ENCODE measurements at places on chromosomes 16 and 17. TPM values are rescaled to one million over a fixed set of nuclear protein-coding genes. Genes with fewer than 3 reads are reported as not detected.

DNA sequence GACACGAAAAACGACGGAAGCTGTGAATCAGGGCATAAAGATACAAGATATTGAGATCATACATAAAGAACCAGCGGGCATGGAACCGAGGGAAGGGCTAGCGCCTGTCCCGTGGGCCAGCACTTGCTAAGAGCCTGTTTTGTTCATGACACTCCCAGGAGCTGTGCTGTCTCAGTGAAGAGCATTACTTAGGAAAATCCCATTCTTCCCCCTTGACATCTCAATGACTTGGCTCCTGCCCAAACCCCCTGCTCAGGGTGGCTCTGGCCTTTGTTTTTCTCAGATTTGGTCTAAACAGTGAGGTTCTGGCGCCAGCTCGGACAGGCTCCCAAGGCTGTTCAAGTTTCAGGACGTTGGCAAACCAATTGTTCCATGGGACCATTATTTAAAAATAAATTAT is 79.1 kb upstream of the SEC14L1 start:
- DNase-seq = no peak

GRCh38 chr16:19289811-19290485 is 4.4 kb downstream of the CLEC19A start:
- no peak for DNase-seq

DNA sequence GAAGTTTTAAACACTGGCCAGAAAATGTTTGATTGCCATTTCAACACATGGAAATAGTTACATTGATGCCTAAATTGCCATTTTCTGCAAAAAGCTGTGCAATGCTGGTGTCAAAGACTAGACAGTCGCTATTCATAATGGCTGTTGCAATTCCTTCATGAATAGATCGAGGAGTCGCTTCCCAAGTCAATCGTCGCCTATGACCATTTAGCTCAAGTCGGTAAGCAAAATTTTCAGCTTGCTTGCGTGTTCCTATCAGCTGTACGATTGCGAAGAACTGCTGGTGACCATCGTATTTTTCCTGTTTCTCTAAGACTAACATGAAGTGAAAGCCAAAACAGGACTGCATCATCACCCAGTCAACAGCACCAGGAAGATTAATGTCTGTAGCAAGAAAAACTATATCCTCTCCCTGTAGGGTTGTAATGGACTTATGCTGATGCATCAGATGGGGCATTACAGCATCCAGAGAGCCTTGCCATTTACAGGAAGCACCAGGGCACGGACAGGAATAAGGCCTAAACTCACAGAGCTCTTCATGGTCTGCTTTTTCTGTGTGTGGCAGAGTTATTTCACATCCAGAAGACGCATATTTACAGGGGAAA is 23.6 kb downstream of the SIAH1 start:
- no peak for DNase-seq

GRCh38 chr17:42406615-42407288 is 16.3 kb downstream of the CAVIN1 start:
- no peak for DNase-seq

GRCh38 chr16:82384017-82384416 is 214.0 kb upstream of the MPHOSPH6 start:
- DNase-seq = no peak

DNA sequence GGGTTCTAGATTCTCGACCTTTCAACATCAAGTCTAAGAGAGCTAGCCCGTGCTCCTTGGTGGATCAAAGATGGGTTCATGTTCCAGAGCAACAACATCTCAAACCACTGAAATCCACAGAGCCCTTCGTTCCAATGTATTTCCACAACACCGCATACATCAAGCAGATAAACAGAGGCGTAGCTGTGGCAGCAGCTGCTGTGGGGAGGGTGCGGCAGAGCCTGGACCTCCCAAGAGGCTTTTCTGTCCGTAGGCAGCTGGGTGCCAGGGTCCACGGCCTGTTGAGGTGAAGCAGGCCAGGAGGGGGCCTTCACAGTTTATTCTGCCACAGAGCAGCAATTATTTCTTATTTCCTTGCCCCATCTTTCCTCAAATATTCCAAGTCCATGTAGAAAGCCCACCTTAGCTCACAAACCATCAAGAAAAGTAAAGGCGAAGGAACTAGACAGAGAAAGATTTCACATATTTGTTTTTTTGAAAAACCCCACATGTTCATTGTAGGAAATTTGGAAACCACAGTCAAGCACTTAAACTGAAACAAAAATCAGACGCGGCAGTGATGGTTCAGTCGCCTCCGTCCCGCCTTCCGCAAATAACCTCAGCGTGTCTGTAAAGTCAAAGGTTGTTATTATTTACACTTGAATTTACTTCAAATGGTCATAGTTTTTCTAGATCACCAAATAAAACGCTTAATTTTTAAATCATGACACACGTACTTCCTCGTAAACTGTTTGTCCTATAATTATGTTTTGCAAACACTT is 144.6 kb upstream of the FOXF1 start:
- DNase-seq = no peak

GRCh38 chr16:56588781-56589140 is 567 bp upstream of the MT3 start:
- DNase-seq = no peak

The CD300E gene
- not detected for total RNA-seq

The APOH gene
- total RNA-seq = not detected

DNA sequence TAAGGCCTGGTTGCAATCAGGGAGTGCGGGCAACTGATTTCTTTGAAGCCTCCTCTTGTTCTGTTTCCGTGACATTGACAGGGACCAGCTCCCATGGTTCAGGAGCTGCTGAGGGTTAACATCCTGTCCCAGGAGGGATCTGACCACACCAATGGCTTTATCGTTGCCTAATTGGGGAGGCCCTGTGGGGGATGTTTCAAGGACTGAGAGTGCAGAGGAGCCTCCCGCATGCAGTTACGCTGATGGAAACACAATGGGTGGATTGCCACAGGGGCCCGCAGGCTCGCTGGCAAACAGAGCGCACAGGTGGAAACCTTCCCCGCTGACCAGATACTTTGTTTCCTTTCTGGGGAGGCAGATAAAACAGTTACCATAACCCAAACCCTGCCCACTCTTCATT is 23.8 kb upstream of the ABCC1 start:
- no peak for DNase-seq

The MMP25 gene
- total RNA-seq = 0.54 TPM

The GPR142 gene
- not detected for total RNA-seq

The PAQR4 gene
- 15.3 TPM for total RNA-seq

DNA sequence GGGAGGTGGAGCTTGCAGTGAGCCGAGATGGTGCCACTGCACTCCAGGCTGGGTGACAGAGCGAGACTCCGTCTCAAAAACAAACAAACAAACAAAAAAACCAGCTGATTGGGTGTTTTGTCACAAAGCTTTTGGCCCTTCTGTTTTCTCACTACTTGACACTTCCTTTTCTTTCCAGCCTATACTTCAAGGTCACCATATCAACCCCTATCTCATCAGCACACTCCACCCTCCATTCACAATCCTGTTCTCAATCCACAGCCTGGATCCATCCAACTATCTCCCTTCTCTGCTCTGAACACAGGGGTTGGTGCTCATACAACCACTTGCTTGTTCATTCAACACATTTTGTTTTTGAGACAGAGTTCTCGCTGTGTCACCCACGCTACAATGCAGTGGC is 6.6 kb upstream of the MED11 start:
- no peak for DNase-seq

The ITGB4 gene
- total RNA-seq = 3.9 TPM

DNA sequence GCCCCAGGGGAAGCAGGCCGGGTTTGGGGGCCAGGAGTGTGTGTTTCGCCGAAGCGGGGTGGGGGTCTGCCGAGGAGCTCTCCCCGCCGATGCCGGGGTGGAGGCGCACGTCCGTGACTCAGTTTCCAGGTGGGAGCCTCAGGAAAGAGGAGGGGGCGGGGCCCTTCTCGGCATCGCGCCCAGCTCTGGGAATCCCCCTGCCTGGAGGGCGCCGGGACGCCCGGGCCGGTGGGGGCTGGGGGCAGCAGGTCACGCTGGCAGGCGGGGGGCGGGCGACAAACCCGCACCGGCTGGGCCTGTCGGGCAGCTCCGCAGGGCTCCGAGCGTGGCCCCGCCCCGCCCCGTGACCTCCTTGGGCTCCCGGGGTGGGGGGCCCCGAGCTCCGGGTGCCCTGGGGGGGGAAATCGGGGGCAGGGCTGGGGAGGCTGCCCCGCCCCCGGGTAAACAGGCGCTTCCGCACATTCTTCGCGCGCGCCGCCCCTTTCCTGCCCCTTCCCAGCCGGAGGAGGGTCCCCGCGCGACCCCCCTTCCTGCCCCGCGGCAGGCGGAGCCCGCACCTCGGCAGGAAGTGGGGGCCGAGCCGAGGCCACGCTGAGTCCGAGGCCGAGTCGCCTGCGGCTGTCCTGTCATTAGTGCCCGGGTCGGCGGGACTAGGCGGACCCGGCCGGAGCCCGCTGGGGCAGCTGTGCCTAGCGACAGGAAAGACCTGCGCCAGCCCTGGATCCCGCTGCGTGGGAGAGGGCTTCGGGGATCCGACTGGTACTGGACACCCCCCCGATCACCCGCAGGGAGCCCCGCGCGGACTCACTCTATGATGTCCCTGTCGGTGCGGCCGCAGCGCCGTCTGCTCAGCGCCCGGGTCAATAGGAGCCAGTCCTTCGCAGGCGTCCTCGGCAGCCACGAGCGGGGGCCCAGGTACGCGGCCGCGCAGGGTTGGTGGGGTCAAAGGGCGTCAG is 9.3 kb downstream of the RIPOR1 start:
- no peak for DNase-seq

The SGCA gene
- 0.51 TPM for total RNA-seq

- peak; percentile 84 for DNase-seq
These were observed 1.2 kb upstream of the HEXIM1 start for GRCh38 chr17:45146890-45147580.

The ALDH3A2 gene
- total RNA-seq = 53.9 TPM

DNA sequence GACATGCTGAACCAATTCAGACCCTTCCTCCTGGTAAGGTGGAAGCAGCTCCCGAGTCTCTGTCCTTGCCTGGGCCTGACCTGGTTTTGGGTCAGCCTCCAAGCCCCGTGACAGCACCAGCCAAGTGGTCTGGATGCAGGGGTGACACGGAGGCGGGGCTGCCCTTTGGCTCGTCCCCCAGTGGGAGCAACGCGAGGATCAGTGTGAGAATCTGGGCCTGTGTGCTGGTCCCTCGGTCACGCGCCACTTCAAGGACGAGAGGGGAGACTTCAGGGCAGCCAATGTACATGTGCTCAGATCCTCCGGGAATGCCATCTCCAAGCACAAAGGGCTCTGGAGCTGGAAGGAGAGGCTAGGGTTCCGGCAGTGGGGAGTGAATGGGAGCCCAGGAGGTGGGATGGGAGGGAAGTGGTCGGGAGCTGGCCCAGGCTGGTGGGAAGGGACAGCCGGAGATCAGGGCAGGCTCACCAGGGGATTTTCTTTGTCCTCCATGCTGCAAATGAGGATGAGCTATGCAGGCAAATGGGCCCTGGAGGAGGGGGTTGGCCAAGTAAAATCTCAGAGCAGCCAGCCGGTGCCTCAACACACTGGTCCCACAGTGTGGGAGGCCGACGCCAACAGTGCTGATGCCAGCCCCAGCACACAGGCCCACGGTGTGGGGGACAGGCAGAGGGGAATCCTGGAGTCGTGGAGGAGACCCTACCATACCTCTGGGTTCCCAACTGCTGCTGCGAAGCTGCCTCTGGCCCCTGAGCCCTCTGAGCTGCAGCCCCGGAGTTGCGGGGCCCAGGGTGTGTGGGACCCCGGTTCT is 4.2 kb upstream of the NDRG4 start:
- DNase-seq = no peak

The MYOCD gene
- total RNA-seq = 2.5 TPM

GRCh38 chr17:40399185-40399584 is 18.5 kb downstream of the TOP2A start:
- peak; percentile 30 for DNase-seq

GRCh38 chr17:36593656-36594316 is 2.1 kb downstream of the DHRS11 start:
- no peak for DNase-seq

Measured in Daoy (cell line).